ENCODE measurements at places on chromosomes 7 and 10.

DNA sequence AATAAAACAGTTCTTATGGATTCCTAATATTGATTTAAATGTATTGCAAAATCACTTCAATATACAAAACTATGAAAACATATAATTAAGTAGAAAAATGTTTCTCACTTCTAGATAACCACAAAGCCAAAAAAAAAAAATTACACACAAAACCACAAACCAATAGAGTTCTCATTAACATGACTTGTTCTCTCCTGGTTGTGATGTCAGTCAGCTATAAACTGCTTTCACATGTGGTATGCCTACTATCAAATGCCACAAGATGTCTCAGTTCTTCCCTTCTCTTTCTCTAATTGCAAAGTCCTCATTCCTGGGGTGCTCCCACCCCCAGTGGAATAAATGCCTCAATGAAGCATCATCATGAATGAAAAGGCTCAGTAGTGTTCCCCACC lies 16.6 kb downstream of the GNAI1 start:
- DNase-seq = no peak

GRCh38 chr10:5038733-5039132 lies 35.1 kb upstream of the AKR1C2 start:
- DNase-seq = no peak

- DNase-seq = no peak
These were observed 72.0 kb downstream of the KMT2C start for GRCh38 chr7:152363798-152364197.

- DNase-seq = no peak
These were observed 117.7 kb downstream of the ARID5B start for GRCh38 chr10:62019013-62019684.

DNA sequence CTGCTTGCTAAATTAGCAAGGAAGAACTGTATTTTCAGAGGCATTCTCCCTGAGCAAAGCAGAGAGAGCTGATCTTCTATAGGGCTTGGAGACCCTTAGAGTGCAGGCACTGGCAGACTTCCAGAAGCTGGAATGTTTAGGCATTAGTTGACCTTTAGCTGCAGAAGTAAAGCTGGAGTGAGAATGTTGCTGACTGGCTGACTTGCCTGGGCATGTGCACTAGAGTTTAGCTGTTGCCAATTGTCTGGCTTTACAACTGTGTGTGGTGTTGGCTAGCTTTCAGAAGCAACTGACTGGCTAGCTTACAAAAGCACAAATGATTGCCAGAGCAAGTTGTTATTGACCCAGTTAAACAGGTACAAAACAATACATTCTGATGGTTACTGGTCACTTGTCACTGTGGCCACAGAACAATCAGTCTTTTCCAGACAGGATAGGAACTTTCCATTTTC lies 25.1 kb downstream of the FAM13C start:
- no peak for DNase-seq

- no peak for DNase-seq
These were observed 1193.0 kb upstream of the CELF2 start for GRCh38 chr10:9824631-9825071.

DNA sequence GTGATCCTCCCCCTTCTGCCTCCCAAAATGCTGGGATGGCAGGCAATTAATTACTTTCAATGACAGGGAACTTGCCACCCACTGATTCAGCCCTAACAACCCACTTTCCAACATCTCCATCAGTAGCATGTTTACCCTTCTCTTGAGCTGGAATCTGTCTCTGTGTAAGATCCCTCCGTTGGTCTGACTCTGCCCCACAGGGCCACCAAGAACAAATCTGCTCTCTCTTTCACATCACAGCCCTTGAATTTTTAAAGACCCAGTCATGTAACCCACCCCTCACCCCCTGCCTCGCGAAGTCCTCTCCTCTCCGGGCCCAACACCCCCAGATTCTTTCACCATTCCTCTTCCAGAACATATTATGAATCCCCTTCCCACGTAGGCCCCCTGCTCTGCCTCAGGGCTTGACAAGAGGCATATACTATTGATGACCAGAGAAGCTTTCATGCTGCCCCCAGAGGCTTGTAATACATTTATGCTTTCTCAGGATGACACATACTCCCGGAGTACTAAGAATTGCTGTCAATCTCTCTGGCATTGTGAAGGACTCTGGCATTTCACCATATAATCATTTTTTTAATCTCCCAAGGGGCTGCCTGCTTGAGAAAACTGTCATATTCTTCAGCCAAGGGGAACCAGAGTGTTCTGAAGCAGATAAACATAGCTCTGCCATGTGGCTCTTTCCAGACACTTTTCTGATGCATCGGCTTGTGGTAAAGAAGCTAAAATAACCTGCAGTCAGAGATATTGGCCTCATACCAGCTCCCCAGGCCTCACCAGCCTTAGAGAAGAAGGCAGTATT lies 179.2 kb upstream of the AUTS2 start:
- no peak for DNase-seq

DNA sequence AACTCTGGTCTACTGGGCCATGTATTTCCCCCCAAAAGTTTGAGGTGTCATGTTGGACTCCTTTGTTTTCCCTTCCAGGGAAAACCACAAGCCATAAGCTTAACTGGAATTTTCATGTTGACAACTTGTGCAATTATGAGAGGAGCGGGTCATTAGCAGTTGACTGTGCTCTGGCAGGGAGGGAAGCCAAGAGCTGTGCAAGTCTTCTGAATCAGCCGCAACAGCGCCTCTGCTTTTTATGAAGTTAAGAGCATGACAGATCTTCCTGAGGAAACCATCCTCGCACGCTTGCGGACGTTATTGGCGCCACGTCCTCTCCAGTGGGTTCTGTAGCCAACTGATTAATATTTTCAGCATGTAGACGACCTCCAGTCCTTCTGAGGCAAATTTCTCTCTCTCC lies 148.7 kb upstream of the MKI67 start:
- no peak for DNase-seq

- DNase-seq = no peak
These were observed 27.7 kb upstream of the GLI3 start for GRCh38 chr7:42264702-42265101.

- DNase-seq = no peak
These were observed 375.5 kb upstream of the LRRTM3 start for GRCh38 chr10:66550351-66550750.

DNA sequence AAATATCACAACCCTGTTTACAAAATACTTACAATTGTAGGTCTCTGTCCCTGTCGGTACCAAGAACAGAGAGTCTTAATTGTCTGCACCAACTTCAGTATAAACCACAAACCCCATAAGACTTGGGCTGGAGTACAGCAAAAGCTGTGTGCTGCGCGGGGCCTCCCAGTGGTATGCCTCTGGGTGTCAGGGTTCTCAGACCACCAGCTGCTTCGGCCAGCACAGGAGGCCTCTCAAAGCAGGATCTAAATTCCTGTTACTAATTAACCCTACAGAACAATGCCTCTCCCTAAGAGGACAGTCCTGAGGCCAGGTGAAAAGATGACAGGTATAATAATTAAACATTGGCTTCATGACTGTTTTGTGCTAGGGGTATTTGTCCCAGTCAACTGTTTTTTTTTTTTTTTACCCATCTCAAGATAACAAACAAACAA lies 957 bp upstream of the SVIL start:
- DNase-seq = no peak

- no peak for DNase-seq
These were observed 48.4 kb downstream of the ASB13 start for GRCh38 chr10:5618042-5618441.

DNA sequence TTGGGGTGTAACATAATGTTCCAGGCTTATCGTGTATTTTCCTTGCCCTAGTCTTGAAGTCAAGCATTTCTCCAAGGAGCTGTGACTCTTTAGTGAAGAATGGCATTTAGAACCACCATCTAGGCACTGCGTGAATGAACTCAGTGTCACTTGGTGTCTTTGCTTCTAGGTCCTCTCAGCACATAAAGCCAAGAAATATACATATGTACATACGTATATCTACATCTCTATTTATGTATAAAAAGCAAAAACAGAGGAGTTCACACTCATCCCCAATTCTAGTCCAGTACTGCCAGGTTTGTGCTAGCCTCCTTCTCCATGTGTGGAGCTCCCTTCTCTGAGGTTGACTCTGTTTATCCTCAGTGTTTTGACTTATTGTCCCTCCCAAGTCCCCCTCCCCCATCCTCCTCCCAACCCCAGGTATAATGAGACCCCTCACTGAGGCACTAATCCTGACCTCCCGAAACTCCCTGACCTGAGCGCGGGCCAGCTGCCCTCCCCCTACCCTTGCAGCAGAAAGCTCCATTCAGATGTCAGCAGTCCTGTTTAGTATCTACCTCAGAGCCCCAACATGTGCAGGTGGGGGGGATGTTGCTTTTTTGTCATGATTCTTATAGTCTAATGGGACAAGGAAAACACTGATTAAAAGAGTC lies 61.5 kb downstream of the GDI2 start:
- no peak for DNase-seq

GRCh38 chr10:3446221-3446620 lies 273.6 kb upstream of the PITRM1 start:
- no peak for DNase-seq

DNA sequence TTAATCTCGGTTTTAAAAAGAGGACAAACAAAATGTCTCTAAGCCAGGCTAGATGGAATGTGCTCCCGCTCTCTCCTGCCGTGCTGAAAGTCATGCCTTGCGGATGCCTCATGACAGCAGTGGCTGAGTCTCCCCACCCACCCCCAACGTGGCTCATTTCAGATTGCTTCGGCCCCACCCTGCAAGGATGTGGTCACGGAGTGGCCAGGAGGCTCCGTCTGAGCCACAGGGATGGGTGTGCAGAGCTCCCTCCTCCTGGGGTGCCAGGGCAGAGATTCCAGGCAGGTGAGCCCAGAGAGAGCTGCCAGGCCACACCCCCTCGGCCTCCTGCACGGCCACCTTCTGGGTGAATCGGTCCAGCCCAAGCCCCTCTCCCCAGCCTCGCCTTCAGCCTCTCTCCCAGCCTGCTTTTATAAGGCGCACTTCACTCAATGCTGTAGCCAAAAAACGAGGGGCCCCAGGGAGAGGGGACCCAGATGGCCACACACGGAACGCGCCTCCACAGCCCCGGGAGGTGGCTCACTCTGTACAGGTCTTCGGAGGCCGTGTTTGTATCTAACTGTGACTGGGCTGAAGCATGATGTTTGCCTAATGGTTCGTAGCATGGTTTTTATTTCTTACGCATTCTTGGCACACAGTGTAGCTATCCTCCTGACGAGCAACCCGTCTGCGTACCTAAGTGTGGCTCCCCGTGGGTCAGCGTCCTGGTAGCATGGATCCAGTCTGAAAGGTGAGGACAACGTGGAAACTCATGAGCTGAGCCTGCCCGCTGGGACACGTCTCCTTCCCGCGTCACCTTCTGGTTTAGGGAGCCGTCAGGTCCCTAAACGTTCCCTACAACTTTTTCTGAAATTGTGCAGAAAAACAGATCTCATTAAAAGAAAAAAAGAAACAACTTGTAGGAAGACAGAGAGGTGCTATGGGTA lies 413.8 kb upstream of the FOXK1 start:
- no peak for DNase-seq

Measured in stimulated activated CD8-positive, alpha-beta memory T cell treated with anti-CD3 and anti-CD28 coated beads, Interleukin-4, amount 100 ng/mL, for 1 hour (primary cell).